ENCODE measurements at places on chromosomes 5 and 9.

- no peak for DNase-seq
Observed at GRCh38 chr5:167030500-167031120, 1260.8 kb upstream of the WWC1 start.

GRCh38 chr5:53814819-53815218, 254.4 kb downstream of the NDUFS4 start:
- DNase-seq: no peak

GRCh38 chr5:112908854-112909253, 13.2 kb downstream of the REEP5 start:
- no peak for DNase-seq

DNA sequence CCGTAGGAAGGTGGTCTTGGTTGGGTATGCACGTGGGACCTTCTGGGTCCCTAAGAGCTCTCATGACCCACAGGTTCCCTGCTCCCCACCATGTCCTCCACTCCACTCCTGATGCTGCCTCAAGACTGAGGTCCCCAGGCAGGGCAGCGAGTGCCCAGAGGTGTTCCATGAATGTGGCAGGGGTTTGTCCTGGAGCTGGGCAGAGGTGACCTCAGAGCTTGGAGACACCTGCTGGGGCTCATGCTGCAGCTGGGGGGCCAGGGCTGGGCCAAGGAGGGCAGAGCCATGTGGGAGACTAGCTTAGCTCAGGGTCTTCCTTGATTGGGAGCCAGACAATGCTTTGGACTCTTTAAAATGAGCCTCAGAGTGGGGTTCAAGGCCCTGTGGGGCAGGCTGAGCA, 74.0 kb upstream of the PITX1 start:
- DNase-seq: no peak

DNA sequence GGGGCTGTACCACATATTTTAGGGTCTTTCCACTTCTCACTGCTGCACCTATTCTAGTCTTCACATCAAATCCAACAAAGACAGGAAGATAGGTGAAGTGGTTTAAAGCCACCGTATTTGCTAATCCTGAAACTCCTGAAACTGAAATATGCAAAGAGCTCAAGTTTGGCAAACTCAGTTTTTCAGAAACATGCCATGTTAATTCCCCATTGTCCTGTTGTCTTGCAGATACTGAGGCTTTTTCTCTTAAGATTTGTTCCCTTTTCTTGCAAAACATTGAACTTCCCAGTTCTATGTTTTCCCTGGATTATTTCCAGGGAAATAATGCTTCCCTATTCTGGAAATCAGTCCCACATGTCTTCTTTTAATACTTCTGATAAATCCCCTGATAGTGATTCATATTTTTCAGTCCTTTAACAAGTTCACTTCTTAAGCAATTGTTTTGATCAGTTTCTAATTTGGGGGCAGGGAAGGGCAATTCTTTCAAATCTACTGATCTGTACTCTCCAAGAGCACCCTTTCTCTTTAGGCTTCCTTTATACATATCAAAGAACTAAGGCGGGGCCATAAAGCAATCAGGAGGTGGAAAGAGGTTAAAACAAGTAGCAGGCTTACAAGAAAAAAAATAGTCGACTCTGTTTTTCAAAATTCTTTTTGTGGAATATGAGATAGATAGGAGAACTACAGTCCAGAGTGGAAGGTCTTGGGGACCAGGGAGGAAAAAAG, 648.5 kb downstream of the BNC2 start:
- DNase-seq: no peak

GRCh38 chr5:107457138-107457537, 213.6 kb downstream of the EFNA5 start:
- DNase-seq: no peak

- DNase-seq: no peak
Observed at GRCh38 chr9:114000063-114000454, 78.0 kb downstream of the AMBP start.

- DNase-seq: no peak
Observed at GRCh38 chr5:17182981-17183380, 34.5 kb upstream of the BASP1 start.

- DNase-seq: no peak
Observed at GRCh38 chr9:29397148-29397547, 1823.9 kb upstream of the C9orf72 start.

DNA sequence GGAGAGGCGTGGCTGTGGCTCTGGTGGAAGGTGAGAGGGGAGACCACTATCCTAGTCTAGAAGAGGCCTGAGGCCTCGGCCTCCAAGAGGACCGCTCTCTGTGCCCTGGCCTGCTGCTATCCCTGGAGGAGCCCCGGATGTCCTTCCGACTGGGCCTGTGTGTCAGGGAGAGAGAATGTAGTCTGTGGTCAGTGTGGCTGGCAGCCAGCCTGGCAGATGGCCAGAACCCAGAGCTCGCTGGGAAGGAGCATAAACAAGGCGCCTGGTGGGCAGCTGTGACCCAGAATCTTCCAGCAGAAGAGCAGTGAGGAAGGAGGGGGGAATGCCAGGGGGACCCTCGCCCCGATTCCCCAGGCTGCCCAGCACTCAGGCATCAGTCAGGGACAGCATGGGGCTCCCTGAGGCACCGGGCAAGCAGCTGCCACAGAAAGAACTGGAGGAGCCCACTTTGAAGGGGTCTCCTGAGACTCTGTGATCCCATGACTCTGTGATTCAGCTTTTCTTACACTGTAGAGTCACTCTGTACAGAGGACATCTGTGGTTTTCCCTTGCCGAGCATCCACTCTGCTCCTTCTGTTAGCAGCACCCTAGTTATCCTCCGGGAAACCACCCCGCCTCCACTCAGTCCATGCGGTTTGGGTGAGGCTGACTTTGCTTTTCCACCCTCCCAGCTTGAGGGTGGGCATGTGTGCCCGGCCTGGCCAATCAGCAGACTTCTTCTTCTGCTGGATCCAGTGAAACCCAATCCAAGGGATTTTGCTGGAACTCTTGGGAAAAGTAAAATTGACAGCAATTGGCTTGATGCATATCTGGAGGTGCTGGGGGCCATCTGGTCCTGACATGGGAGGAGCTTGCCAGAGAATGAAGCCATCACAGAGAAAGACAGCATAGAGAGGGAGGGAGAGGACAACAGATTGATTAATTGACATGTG, 46.2 kb upstream of the PWWP2A start:
- DNase-seq: peak; percentile 86

- no peak for DNase-seq
Observed at GRCh38 chr5:15700373-15700772, 200.4 kb downstream of the FBXL7 start.

DNA sequence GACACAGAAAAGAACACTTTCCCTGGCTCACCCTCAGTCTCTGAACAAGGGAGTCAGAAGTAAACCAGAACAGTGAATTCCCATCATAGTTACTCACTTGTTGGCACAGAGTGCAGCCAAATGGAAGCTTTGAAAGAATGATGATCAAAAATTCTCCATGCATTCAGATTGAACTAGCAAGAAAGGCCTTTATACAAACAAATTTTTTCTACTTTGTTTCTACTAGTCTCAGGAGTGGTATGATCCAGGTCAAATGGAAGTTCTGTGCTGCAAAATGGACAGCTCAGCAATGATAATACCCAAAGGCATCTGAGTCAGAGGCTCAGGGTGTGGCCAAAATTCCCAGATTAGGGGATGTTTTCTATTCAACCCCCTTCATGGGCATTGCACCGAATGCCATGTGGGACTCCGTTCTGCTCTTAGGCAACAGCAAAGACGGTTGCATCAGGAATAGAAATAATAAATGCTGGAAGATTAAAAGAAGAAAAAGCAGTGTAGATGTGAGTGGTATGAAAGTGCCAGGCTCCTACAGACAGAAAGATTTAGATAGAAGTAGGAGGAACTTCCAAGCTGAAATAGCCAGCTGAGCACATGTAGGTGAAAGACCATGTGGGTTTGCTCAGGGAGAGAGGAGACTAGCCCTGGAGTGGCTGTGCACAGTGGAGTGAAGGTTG, 24.0 kb upstream of the ASPN start:
- no peak for DNase-seq

DNA sequence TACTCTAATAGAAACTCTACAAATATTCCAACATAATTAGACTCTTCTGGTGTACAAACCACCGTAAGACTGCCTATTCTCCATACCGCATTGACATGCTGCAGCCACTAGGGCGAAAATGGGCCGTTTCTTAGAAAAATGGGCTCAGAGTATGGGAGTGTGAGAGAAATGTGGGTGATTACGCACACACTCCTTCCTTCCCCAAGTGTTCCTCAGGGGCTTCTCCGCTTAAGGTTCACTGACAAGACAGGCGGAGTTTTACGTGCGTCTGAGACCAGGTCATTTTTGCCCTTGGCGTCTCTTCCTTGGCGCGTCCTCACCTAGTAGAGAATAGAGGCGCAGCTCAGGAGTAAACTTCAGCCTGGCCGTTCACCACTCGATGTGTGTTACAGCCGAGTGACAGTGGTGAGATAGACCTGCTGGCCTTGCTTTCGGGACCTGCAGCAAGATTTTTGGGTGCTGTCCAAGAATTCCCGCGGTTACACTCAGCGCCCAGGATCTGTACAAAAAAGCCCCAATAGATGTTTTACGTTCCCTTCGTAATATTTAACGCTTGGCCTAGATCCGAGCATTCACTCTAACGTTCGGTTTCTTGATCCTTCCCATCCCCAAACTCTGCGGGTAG, 1.8 kb upstream of the NTRK2 start:
- DNase-seq: no peak

DNA sequence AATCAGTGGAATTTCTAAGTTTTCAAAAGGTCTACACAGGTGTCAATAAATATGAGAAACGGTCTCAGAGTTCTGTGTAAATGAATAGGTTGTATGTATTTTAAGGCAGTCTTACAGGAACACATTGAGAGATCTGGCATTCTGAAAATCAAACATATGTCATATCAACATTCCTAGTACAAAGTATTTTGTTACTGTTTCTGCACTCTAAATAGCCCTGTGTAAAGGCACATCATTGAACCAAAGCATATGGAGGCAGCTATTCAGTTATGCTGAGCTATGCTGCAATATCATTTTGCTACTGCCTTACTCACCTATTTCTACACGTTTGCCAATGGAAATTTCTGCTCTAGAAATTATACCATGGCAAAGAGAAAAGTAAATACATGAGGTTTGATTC, 379.1 kb downstream of the KIAA0825 start:
- no peak for DNase-seq

- no peak for DNase-seq
Observed at GRCh38 chr5:84724683-84725082, 340.0 kb upstream of the EDIL3 start.

DNA sequence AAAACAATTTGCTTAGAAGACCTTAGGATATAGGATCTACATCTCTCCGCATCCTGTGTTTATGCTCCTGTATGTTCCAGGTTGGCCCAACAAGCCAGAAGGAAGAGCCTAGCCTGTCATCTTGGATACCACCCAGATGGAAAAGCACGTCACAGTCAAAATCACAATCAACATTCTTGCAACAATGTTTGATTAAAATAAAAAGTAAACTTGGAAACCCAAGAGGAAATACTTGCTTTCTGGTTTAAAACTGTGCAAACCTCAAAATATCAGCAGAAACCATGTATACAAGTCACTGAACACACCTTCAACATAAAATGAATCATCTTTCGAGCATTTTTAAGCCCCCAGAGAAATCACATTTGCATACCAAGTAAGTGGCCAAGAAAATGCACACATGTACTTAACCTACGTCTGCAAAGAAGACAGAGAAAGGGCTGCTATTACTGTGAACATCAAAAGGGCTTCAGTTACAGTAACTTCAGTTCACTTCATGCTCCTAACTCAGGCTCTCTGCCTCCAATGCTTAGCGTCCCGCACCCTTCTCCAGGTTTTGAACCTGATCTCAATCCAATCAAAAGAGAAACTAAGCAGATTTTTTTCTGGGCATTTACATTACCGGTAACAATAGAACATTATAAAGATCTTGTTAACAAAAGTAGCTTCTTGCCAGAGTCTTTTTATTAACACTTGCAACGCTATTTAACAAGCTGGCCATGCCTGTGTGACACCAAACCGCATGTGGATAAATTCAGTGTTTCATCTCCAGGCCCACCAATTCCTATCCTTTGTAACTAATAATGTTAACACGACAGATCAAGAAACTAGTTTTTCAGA, 1.3 kb downstream of the ENC1 start:
- DNase-seq: no peak

DNA sequence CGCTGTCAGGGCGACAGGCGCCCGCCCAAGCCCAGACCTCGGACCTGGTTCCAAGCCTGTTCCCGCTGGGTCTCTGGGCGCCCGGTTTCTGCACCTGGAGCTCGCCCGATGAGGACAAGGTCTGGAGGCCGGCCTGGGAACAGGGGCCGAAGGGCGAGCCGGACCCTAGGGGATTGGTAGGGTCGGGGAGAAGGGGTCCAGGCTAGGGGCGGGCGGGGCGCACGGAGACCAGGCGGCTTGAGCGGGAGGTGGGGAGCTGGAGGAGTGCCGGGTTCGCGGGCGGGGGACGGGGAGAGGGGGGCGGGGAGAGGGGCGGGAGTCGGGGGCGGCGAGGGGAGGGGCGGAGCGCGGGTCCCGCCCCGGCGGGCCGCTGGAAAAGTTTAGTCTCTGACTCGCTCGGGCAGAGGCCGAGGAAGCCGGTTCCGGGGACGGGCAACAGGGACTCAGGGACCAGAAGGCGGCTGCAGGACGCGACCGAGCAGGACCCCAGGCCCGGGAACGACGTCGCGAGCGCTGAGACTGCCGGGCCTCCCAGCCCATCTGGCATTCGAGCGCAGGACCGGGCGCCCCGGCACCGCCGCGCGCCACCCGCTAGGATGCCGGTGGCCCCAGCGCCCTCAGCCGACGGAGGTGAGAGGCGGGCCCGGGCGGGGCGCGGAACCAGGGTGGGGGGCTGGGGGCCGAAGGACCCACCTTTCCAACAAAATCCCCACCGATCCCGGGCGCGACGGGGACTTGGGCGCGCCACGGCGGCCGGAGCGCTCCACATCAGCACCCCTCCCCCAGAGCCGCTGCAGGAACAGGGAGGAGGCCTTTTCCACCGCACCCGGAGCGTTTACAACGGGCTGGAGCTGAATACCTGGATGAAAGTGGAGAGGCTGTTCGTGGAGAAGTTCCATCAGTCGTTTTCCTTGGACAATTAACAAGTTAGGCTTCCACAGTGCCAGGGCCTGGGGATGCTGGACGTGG, at the start of gene S1PR3:
S1PR3 (plus strand) TSS at position 403 of the 969 bp plus-strand sequence. CDS start 9,733 bp downstream, outside the sequence.
- no peak for DNase-seq

DNA sequence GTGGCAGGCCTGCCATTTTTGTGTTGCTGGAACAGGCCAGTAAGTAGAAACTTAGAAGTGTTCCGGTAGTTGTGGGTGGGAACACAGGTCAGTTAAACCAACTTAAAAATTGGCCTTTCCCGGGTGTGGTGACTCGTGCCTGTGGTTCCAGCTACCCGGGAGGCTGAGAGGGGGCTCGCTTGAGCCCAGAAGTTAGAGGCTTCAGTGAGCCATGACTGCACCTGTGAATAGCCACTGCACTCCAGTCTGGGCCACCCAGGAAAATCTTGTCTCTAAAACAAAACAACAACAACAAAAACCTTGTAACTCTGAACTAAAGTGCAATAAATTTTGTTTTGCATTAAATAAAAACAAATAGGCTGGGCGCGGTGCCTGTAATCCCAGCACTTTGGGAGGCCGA, 1.4 kb upstream of the NHP2 start:
- no peak for DNase-seq

DNA sequence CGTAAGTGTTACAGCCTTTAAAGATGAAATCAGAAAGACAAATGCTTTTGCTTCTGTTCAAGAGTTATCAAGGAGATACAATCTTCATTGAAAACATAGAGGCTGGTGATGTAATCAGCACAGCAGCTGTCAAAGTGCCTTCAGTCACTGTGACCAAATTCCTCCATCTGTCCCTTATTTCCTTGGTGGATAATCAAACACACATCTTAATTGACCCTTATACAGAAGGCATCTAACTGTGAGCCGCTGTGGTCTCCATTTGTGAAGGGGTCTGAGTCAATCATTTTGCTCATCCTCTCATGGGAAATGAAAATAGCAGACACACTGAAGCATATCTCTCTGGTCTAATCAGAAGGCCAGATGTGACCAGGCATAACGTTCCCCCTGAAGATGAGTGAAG, 130.1 kb upstream of the TLR4 start:
- no peak for DNase-seq
